SHP77 treated with DMSO at 0.1 percent for 48 hours (cell line): ENCODE measurements at places on chromosomes 11 and 22.
A peak's percentile ranks its signal among the peaks of the same experiment; 100 is the strongest.

- no peak for DNase-seq
Observed at GRCh38 chr22:27754247-27754887, 47.2 kb downstream of the MN1 start.

DNA sequence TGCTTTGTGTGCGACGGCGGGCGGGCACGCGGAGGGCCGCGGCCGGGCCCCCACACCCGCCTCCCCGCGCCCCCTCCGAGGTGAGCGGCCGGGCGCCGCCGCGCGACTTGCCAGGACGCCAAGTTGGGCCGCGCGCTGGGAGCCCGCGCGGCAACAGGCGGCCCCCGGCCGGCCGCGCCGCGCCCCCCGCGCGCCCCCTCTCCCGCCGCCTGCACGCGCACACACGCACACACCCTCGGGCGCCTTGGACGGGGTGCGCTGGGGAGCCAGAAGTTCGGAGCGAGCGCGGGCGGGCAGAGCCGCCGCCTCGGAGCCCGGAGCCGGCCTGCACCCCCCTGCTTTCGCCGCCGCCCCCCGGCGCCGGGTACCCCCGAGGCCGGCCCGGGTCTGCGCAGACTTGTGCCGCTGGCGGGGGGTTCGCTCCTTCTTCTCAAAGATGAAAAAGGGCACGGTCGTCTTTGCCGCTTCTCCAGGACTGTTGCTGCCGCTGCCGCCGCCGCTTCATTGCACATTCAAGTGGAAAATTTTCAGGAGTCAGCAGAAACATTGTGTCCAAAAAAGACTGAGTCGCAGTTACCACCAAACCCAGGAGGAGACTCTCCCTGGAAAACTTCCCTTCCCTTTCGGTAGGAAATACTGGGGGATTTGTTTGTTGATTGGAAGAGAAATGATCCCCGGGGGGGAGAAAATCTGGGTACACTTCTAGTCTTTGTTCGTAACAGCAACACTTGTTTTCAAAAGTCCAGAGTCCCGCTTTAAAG, 895 bp downstream of the TEAD1 start:
- no peak for DNase-seq

DNA sequence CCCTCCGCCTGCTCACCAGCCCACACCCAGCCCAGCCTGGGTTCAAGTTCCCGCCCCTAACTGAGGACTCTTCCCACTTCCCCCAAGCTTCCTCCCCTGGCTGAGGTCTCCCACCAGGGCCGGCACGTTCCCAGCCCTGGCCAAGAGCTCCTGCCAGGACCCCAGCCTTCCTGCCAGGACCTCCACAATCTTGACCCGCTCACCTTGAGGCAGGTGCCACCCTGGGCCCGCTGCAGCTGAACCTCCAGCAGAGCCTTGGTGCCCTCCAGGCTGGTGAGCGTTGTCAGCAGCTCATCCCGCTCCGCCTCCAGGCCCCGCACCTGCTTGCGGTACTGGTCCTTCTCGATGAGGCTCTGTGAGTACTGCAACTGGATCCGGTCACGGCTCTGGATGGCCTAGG, 13.2 kb downstream of the CARD10 start:
- DNase-seq, result no peak

GRCh38 chr11:35366798-35367197, 52.6 kb downstream of the SLC1A2 start:
- DNase-seq, result no peak

DNA sequence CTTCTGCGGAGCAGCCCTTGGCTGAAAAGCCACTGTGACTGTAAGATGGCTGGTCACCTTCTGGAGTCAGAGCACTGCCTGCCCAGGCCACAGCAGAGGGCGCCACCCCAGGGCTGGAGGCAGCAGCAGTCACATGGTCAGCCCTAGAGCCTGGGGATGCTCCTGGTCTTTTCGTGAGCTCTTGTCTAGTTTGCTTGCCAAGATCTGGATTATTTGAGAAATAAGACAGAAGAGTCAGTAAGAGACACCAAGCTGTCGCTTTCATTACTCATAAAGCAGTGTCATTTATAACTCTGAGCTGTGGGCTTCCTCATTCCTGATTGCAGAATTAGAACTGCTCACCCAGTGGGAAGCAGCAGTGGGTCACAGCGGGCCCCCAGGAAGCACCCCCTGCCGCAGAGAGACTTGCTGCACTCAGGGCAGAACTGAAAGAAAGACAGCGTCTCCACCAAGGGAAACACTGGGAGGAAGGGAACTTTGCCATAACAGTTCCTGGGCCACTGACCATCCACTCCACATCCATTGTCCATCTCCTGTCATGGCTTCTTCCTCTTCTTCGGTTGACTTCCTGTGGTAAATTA, 56.7 kb downstream of the PPP6R2 start:
- DNase-seq, result peak; percentile 4

- DNase-seq, result no peak
Observed at GRCh38 chr11:10371926-10372641, 67.2 kb downstream of the ADM start.

- DNase-seq, result no peak
Observed at GRCh38 chr11:28483072-28483867, 375.1 kb downstream of the METTL15 start.

DNA sequence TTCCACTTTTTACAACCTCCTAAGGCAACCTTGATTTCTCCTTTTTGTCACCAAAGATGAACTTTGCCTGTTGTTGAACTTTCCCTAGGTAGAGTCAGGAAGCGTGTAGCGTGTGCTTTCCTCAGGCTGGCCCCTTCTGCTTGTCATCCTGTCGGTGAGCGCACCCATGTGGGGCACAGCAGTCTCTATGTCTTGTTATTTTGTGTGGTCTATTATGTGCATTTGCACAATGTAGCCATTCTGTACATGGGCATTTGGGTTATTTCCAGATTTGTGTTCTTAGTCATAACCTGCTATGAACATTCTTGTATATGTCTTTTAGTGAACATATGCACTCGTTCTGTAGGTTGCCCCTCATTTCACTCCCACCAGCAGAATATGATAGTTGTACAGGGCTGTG, 34.9 kb downstream of the CABIN1 start:
- no peak for DNase-seq

DNA sequence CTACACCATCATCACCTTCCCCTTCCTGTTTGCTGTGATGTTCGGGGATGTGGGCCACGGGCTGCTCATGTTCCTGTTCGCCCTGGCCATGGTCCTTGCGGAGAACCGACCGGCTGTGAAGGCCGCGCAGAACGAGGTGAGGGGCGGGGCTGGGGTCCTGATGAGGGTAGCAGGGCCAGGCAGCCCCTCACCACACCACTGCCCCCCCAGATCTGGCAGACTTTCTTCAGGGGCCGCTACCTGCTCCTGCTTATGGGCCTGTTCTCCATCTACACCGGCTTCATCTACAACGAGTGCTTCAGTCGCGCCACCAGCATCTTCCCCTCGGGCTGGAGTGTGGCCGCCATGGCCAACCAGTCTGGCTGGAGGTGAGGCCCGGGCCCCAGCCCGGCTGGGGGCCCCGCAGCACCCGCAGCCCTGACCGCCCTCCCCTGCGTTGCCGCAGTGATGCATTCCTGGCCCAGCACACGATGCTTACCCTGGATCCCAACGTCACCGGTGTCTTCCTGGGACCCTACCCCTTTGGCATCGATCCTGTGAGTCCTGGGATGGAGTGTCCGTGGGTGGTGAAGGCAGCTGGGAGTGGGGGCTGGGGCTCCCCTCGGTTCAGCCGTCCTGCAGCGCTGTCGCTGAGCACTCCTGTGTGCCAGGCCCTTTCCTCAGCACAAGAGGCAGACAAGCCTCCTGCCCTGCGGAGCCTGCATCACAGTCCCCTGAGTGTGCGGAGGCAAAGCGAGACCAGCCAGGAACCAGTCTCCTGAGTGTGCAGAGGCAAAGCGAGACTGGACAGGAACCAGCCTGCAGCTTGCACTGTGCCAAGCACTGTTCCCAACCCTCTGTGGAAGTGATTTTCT, 8.8 kb downstream of the TCIRG1 start:
- DNase-seq, result no peak

DNA sequence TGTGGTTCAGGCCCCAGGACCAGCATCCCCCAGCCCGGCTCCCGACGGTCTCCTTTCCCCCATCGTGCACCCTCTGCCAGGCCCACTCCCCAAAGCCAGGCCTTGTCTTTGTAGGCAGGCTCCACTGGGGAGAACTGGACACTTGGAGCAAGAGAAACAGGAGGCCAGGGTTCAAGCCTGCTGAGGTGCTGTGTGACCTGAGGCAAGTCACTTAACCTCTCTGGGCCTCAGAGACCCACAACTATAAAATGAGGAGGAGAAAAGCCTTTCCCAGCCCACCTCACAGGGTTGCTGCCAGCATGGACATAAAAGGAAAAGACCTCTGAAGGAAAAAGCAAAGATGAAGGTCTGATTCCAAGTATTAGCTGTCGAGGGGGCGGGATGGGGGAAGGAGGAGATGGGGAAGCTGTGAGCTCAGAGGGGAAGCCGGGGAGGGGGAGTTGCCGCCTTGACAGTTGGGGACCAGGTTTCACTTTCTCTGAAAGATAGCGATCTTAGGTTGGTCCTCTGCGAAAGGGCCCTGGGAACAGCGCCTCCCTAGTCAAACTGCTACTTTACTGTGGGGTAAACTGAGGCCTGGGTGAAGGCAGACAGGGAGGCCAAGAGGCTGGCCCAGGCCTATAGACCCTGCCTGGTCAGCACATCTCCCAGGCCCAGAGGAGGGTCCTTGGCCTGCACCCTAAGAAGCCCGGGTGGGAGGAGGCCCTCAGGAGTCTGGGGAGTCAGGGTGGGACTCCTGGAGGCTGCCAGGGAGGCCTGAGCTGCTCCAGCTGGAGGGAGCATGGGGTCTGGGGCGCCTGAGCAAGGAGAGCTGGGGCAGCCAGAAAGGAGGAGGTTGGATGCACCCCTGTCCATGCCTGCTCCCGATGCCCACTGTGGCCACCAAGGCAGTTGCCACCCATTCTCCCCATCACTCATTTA, 991 bp upstream of the OSM start:
- DNase-seq, result no peak

DNA sequence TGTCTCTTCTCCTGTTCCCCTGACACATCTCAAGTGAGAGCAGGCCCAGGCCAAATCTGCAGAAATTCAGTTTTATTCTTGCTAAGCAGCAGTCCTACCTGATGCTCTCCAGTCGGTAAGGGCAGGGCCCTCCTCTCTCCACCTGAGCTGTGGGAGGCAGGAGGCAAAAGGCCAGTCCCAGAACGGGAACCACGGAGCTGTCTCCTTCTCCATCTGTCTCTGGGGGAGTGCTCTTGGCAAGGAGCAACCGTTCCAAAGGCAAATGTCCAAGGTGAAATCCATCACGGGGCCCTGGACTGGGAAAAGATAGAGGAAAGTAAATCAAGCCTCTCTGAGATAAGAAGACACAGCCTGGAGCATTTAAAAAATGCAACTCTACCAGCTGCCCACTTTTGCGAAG, 65.2 kb upstream of the CDON start:
- no peak for DNase-seq

DNA sequence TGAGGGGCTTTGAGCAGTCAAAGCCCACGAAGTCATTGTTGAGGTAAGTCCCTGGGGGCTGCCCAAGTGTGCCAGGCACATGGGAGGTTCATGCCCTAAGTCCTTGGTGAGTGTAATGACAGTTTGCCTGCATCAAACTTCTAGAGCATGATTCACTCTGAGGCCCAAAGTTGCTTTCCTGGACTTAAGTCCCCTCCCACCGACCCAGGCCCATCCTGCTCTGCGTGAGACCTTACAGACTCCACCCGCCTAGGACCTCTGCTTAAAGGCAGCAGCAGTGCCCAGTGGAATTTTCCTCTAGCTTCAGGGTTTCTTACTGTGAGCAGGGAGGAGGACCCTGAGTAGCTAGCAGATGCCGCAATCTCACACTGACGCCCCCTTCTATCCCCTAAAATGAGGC, 5.7 kb upstream of the PVALB start:
- DNase-seq, result no peak

DNA sequence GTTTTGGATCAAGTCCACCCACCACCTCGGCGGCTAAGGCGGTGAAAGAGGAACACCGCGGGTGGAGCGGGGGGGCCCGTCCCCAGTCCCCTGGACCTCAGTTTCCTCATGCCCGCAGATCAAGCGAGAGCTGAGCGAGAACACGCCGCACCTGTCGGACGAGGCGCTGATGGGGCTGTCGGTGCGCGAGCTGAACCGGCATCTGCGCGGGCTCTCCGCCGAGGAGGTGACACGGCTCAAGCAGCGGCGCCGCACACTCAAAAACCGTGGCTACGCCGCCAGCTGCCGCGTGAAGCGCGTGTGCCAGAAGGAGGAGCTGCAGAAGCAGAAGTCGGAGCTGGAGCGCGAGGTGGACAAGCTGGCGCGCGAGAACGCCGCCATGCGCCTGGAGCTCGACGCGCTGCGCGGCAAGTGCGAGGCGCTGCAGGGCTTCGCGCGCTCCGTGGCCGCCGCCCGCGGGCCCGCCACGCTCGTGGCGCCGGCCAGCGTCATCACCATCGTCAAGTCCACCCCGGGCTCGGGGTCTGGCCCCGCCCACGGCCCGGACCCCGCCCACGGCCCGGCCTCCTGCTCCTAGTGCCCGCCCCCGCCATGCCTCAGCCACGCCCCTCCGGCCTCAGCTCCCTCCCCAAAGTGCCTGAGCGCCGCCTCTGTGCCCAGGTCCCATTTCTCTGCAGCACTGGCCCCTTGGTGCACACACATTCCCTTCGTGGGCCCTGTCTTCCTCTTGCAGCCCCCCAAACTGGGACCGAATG, 12.7 kb downstream of the MAFF start:
- DNase-seq, result no peak

GRCh38 chr11:70619591-70619990, 221.3 kb downstream of the CTTN start:
- no peak for DNase-seq

GRCh38 chr11:60718524-60719316, 5.8 kb upstream of the MS4A18 start:
- no peak for DNase-seq

GRCh38 chr22:23137905-23138561, 3.8 kb downstream of the RSPH14 start:
- no peak for DNase-seq

- no peak for DNase-seq
Observed at GRCh38 chr11:74299015-74299414, 12.4 kb downstream of the P4HA3 start.

DNA sequence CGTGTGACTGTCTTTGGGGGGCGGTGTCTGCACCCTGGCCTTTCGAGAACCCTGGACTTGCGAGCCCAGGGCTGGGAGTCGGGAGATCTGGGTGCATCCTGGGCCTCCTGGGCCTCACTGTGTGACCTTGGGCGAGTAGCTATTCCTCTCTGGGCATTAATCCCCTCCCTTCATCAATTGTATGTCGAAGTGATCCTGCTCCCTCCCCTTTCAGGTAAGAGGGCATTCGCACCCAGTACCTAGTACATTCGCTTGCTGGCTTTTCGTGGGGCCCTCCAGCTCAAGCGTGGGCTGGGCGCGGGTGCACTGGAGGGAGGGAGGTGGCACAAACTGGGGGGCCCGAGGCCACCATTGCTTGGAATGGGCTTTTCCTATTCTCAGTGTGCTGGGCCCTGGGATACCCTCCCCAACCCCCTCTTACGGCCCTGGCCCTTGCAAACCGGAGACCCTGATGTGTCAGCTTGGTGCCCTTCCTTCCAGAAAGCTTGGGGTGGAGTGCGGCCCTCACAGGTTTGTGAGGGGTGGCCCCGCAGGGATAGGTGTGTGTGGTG, 530 bp downstream of the USP35 start:
- no peak for DNase-seq

GRCh38 chr11:46527591-46528130, 66.2 kb downstream of the AMBRA1 start:
- no peak for DNase-seq
